CD4-positive, CD25-positive, alpha-beta regulatory T cell (primary cell): ENCODE measurements at places on chromosomes 7 and 10.
A peak's percentile ranks its signal among the peaks of the same experiment; 100 is the strongest.

- no peak for DNase-seq
These were observed 187.6 kb upstream of the STK17A start for GRCh38 chr7:43395351-43395750.

GRCh38 chr7:2175514-2175913 is 57.2 kb downstream of the MAD1L1 start:
- no peak for DNase-seq

DNA sequence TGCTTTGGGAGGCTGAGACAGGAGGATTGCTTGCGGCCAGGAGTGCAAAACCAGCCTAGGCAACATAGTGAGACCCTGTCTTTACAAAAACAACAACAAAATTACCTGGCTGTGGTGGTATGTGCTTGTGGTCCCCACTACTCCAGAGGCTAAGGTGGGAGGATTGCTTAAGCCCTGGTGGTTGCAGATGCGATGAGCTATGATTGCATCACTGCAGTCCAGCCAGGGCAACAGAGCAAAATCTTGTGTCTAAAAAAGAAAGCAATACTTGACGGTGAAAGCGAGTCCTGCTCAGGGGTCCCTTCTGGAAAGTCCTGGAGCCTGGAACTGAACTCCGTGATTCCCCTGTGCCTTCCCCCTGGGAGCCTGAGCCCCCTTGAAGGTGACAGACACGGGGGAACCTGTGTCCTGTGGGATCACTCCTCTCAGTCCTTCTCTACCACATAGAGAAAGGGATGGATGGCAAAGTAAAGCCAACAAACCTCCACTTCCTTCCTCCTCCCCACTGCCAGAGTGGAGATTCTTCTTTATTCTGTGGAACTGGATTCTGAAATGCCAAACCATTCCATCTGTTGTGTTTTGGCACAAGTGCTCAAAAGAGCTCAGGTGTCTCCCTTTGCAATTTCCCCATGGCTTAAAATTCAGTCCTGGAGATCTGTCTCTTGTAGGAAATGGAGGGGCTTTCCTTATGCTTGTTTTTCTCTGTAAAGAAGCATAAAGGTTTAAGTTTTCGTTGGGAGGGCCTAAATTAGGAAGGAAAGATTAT is 50.6 kb downstream of the KIAA1217 start:
- DNase-seq: no peak

DNA sequence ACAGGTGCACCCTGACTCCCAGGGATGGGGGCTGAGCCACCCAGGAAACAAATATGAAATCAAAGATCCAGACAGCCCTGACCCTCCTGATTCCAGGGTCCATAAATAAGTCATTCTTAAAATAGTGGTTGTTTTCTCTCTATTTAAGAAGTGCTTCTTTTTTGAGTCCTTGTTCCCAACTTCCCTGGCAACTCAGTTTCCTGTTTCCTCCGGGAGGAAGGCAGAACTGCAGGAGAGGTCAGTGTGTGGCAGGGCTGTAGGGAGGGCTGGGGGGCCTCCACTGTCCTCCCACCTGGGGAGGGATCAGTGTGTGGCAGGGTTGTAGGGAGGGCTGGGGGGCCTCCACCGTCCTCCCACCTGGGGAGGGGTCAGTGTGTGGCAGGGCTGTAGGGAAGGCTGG is 88.7 kb upstream of the PDGFA start:
- no peak for DNase-seq

GRCh38 chr10:3486346-3487065 is 298.5 kb downstream of the KLF6 start:
- no peak for DNase-seq

- no peak for DNase-seq
These were observed 22.1 kb downstream of the CYP17A1 start for GRCh38 chr10:102814873-102815661.

- DNase-seq: no peak
These were observed 152.3 kb downstream of the EGFR start for GRCh38 chr7:55171157-55171556.

DNA sequence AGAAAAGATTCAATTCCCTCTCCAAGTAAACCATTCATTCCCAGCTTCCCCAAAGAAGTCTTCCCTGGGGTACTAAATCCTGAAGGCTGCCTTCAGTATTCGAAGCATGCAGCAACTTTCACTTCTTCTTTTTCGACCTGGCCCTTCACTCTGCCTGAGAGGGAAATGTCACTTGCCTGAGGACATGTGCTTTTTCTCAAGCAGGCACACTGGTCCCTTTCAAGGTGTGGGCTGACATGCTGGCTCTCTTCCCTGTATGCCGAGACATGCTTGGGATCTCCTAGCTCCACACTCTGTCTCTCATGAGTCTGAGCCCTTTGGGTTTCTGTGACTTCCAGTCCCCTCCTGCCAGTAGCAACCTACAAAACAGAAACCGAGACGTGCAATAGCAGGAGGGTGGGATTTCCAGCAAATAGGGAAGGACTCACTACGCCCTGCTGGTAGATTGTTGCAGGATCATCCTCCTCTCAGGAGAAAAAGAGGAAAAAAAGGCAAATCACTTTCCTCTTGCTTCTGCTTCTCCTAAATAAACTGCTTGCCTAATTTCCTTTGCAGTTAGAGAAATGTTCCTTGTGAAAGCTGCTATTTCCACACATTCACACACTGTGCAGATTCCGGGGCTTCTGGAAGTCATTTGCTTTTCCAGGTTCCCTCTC is 33.5 kb downstream of the FIGNL1 start:
- no peak for DNase-seq

DNA sequence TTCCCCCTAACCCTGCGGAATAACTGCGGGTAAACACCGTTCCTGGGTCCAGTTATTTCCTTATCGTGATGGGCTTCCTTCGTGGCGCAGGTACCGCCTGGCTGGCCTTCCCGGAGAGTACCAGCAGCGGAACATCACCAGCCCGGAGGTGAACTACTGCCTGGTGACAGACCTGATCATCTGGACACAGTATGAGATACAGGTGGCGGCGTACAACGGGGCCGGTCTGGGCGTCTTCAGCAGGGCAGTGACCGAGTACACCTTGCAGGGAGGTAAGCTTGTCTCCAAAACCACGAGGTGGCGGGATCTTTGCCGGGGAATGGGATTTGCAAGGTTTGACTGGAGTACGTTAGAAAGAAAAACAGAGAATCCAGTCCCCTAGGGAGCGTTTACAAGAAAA is 665.0 kb upstream of the FOXK1 start:
- no peak for DNase-seq

DNA sequence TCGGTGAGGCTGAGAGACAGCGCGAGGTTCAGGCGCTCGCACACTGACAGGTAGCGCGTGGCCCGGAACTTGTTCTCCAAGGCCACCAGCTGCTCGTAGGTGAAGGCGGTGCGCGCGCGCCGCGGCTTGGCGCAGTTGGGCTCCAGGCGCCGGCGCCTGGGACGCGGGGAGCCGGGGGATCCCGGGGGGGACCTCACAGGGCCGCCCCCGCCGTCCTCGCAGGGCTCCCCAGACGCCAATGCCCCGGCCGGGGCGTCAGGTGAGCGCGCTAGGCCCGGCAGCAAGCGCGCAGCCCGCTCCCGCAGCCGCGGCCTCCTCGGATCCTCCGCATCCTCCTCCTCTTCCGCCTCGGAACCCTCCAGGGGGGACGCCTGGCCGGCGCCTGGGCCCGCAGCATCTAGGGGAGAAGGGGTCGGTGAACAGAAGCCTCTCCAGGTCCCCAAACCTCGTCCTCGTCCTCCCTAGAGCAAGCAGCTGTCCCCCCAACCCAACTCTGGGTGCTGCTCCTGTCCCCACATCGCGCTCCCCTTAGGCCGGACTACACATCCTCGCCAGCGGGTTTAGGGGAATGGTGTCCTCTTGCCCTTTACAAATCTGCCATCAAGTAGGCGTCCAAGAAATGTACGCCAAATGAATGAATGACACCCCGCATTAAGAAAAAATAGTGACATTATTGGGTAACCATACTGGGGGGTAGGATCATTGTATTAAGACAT is 1.9 kb downstream of the NKX1-2 start:
- DNase-seq: no peak

DNA sequence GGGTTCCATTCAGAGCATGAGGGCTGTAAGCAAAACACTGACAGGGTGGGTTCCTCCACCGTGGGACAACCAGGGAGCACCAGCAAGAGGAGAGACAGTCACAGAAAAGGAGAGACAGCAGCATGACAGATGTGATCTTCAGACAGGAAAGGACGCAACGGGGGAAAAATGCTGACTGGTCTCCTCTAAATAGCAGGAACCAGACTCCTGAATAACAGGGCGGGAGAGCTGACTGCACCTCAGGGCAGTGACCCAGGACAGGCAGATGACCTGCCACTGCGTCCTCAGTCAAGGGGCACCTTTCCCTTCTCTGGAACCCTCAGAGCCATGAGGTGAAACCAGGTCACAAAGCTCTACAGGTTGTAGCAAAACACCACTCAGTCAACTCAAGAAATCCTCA is 37.0 kb downstream of the CDCA7L start:
- no peak for DNase-seq

DNA sequence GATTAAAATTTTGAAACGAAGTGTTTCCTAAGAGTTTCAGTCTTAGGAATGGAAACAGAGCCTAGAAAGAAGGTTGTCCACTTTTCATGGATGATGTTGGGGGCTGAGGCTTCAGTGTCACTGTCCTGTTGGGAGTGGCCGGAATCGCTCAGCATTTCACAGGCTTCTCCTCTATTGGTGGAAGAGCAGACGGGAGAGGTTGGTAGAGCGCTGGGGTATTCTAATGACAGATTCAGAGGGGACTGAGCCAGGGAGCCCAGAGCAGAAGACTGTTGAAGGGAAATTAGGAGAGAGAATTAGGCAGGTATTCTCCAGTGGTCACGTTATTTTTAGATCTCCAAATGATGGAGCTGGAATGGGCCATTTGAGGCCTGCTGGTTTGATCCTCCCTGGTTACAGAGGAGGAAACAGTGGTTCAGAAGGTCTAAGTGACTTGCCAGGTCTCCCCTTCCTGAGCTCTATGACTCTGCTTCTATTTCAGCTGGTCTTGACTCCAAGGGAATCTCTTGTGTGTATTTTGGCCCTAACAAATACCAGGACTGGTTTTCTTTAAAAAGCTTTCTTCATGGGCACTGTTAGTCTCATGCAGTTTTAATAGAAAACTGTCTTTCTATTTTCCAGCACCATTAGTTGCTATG is 35.7 kb upstream of the EEPD1 start:
- DNase-seq: no peak

DNA sequence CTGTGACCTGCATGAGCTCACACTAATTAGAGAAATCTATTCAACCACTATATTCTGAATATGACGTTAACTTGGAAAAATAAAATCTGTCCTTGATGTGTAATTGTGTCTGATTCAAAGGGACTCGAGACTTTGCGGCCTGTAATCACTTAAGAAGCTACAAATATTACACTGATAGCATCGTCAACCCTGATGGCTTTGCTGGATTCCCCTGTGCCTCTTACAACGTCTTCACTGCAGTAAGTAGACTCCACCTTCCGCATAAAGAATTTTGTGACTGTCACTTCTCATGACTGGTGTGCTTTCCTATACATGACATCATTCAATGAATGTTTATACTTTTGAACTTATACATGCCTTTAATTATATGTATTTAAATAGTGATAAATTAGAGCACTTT is 10.1 kb downstream of the PNLIP start:
- DNase-seq: no peak

- DNase-seq: no peak
These were observed 128.7 kb upstream of the HABP2 start for GRCh38 chr10:113423981-113424721.

GRCh38 chr7:91554883-91555282 is 290.6 kb downstream of the FZD1 start:
- DNase-seq: no peak

DNA sequence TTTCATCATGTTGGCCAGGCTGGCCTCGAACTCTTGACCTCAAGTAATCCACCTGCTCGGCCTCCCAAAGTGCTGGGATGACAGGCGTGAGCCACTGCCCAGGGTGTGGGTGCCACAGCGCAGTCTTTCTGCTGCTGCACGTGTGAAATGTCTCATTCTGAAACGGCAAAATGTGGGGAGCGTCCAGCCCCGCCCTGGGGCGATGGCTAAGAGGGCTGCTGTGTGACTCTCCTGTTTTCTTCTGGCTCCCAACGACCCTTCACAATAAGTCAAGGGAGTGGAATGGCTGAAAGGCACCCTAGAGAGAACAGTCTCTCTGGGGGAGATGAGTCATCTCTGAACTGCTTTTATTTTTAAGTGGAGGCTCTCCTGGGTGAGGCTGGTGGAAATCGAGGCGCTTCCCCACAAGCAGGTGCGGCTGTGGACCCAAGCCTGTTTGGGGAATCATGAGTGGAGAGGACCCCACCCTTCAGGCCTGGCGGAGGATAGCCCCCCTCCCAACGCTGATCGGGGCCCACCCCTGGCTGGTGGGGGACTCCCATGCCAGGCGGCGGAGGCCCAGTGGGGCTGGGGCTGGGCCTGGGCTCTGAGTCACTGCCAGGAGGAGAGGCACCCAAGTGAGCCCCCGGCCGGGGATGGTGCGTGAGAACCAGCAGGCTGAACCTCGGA is 18.0 kb downstream of the ADAP1 start:
- DNase-seq: no peak

DNA sequence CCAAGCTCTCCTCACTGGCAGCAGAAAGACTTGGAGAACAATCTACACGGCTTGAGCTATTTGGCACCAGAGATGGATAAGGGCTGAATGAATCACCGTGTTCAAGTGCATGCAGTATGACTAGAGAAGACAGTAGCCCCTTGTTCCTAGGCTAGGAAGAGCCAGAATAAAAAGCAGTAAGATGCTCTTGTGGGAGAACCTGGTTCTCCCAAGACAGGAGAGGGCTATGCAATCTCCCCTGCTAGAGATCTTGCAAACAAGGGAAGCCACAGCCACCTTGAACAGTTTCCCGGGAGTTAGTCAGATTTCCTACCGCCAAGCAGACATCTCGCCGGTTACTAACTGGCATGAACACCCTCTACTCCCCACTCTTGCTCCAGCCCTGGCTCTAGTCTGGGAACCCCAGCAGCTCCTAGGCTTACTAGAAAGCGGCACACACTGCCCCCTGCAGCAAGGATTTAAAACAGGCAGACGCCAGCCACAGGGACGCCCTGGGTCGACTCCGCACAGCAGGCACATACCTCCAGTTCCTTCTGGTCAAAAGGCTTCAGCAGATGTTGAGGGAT is 107.3 kb downstream of the SMURF1 start:
- no peak for DNase-seq

GRCh38 chr10:31467791-31468535 is 148.9 kb downstream of the ZEB1 start:
- DNase-seq: peak; percentile 30

DNA sequence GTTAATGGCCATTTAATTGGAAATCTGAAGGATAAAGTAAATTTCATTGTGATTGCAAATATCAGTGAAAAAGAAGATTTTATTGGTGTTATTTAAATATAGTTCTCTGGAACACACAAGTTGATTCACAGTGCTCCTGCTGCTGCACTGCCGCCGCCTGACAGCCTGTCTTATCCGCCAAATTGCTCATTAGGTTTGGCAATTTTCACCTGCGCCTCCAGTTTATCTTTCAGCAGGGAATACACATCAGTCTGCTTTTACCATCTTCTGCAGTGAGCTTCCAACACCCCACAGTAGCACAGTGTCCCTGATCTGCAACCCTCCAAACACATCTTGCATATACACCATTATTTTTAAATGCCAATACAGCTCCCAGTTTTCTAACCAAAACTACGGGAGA is 308.3 kb downstream of the PARD3 start:
- no peak for DNase-seq

GRCh38 chr7:80924090-80924489 is 5.2 kb upstream of the SEMA3C start:
- no peak for DNase-seq
